IPS-NIHi11 (cell line): ENCODE measurements at places on chromosomes 7 and 10.

DNA sequence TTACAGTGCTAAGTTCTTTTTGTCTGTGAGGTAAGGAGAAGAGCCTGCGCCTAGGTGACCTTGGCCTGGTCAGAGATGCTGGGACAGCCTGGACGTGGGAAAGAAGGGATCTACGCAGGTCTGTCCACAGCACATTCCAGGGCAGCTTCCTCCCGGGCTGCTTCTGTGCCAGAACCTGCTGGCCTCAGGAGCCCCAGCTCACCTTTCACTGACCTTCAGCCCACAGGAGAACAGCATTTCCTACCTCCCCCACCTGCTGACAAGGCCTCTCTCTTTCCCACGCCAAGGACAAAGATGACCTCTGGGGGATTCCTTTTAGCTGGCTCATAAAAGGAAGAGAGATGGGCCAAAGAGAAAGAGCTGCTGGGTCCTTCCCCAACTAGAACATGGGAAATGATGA is 260.6 kb downstream of the KCNMA1 start:
- no peak for DNase-seq

GRCh38 chr10:6128591-6129251 is 39.9 kb downstream of the RBM17 start:
- DNase-seq: no peak

GRCh38 chr7:150755473-150756099 is 18.4 kb downstream of the GIMAP5 start:
- DNase-seq: no peak

DNA sequence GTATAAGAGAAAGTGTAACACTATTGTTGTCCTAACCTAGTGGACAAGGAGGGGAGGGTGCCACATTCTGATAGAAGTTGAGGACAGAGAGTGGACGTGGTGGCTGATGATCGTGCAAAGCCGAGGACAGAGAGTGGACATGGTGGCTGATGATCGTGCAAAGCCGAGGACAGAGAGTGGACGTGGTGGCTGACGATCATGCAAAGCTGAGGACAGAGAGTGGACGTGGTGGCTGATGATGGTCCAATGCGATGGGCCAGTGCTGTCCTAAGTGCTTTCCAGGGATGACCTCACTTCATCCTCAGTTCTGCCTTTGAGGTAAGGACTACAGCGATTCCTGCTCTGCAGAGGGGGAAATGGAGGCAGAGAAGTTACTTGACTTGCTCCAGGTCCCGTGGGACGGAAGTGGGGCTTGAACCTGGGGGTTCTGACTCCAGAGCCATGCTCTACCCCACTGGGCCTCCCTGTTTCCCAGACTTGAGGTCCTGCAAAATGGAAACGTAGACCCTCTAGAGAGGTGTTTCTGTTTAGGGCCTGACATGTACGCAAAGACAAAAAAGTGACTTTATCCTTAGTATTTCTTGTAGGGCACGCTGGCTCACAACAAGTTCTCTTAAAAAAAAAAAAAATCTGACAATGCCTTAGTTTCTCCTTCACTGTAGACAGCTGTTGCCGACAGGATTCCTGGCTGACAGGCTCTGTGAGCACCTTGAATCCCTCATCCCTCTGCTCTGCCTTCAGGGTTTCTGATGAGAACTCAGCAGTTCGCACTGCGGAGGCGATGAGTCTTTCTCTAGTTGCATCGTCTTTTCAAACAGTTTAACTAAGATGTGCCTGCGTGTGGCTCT is 20.3 kb upstream of the NCAPG2 start:
- no peak for DNase-seq

DNA sequence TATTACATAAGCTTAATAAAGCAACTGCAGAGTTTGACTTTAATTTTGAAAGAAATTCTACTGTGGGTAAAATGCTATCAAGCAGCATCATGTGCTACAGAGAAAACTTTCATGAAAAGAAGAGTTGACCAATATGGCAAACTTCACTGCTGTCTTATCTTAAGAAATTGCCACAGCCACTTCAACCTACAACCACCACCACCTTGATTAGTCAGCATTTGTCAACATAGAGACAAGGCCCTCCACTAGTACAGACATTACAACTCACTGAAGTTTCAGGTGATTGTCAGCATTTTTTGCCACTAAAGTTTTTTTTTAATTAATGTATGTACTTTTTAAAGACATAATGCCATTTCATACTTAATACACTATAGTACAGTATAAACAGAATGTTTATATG is 350.3 kb downstream of the HPSE2 start:
- DNase-seq: no peak

GRCh38 chr10:38038107-38038931 is 27.8 kb downstream of the ZNF33A start:
- no peak for DNase-seq

GRCh38 chr7:80960244-80960795 is 41.5 kb upstream of the SEMA3C start:
- no peak for DNase-seq

DNA sequence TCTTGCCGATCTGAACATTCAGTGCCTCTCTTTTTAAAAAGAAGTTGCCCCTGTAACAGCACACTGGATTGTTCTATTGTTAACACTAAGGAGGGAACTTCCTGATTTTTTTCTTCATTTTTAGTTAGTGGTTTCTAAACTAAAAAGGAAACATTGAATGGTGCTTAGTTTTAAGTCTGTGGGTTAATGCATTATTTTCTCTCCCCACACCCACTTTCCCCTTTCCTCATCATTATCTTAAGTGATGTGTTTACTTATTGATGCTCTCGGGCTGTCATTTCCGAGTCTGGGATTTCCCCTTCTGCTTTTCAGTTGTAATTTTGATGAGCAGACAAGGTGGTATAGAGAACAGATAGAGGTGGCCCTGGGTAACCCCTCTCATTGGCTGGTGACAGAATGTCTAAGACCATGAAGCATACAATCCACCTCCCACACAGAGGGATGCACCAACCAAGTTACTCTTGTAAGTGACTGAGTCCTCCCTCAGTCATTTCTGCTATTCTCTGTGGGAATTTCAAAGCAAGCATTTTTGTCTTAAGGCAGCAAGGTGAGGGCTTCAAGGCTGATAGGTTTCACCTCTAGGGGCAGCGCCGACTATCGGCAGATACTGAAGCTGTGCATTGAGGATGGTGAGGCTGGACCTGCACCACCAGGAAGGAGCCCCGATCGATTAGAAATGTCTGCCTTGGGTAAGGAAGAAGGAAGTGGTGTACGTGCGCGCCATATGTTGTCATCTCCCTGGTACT is 49.5 kb downstream of the CHN2 start:
- peak; percentile 35 for DNase-seq

- no peak for DNase-seq
These were observed 137.0 kb downstream of the PTPRN2 start for GRCh38 chr7:158450476-158451124.

- no peak for DNase-seq
These were observed 45.7 kb downstream of the PRPF18 start for GRCh38 chr10:13632440-13632839.

- DNase-seq: peak; percentile 26
These were observed 446.9 kb downstream of the KIF20B start for GRCh38 chr10:90148116-90148855.

- DNase-seq: no peak
These were observed 45.5 kb upstream of the C10orf71 start for GRCh38 chr10:49253340-49253906.

DNA sequence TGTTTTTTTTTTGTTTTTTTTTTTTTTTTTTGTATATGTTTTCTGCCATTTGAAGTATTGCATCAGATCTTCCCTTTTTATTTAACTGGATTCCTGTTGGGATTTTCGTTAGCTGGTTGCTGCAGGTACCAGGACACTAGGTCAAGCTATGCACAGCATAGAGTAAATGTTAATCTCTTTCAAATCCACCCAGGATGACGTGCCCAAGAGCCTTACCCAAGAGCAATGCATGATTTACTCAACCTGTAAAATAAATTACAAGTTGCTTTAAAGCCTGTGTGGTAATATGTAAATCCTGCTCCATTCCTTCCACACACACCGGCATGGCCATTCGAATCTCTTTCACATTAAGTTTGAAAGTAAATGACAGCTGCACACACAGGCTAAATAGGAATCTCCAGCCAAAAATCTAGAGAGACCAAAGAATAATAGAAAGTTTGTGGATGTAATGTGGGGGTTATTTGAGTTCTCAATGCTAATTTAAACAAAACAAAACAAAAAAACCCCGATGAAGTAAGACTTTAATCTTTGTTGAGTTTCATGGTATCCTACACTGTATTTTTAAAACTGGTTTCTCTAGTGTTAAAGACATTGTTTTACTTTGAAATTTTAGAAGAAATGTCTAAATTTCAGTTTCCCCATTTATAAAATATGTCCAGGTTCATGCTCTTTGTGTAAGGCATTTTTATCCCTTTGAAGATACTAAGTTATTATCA is 167.9 kb downstream of the FRMD4A start:
- no peak for DNase-seq

GRCh38 chr10:19572056-19572455 is 244.2 kb upstream of the PLXDC2 start:
- no peak for DNase-seq

DNA sequence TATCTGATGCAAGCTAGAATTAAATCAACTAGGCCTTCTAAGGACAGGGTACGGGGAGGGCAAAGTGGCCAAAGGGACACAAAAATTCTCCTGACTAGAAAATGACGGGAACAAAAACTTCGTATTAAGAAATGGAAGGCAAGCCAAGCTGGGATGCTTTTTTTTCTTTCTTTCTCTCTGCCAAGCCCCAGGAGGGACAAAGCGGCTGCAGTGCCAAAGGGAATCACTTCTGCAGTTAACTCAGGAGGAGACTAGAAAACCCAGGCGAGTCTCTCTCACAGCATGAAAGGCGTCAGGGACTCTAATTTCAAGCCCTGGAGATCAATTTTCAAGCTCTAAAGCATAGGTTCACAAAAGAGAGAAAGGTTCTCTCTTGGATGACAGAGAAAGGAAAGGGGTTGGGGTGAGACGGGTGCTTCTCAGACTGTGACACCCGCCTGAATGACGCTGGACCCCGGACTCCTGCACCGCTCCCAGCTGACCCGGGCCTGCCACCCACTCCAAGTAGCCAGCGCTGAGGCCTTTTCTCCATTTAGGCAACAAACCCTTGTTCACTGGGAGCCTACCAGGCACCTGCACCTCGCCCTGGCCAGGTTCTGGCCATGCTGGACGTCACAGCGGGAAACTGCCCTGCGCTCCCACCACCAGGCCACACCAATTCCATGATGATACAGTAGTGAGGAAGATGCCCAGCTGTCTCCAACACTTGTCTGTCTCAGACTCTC is 56.5 kb downstream of the KIAA1549 start:
- peak; percentile 42 for DNase-seq

DNA sequence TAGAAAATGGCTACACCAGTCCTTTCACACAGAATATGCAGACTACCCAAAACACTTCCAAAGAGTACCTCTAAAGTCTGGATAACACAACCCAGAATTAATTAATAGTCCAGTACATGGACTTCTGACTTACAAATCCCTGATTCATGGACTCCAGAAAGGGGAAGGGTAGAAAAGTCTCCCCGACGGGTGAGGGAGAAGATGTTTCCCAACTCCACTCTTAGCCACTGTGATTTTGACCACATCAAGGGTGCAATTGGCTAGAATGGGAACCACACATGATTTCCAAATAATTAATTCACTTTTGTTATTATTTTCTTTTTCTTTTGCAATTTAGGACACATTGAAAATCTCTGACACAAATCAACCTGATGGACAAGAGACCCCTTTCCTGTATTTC is 1.4 kb downstream of the TMEM130 start:
- no peak for DNase-seq

- DNase-seq: peak; percentile 17
These were observed 89.6 kb downstream of the PPP1R17 start for GRCh38 chr7:31776616-31777015.

DNA sequence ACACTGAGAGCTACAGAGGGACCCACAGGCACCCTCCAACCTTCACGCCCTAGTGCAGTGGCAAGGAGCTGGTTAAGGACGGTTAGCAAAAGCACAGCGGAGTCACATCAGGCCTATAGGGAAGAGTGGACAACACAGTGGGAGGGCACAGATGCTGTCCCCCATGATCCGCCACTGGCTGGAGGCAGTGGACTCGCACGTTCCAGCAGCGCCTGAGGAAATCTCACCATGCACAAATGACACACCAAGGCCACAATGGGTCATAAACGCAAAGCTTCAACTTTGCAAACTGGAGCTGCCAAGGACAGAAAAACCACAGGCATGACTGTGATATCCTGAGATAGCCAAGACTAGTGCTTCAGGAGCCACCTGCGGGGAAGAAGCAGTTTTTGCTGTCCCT is 58.8 kb downstream of the GRB10 start:
- no peak for DNase-seq

DNA sequence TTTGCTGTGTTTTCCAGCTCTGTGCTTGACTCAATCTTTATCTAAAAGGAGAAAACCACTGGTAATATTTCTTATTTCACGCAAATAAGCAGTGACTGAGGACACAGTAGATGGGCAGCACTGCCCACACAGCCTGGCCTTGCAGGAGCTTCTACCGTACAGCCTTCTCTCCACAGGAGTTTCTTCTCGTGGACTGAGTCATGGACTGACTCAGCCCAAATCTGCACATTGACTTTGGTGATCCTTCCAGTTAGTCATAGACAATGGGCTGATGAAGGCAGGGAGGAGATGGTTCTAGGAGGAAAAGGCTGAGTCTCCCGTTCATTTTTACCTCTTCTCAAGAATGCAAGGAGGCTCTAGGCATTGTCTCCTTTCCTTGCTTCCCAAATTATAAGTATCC is 200.7 kb downstream of the RAPGEF5 start:
- DNase-seq: no peak

DNA sequence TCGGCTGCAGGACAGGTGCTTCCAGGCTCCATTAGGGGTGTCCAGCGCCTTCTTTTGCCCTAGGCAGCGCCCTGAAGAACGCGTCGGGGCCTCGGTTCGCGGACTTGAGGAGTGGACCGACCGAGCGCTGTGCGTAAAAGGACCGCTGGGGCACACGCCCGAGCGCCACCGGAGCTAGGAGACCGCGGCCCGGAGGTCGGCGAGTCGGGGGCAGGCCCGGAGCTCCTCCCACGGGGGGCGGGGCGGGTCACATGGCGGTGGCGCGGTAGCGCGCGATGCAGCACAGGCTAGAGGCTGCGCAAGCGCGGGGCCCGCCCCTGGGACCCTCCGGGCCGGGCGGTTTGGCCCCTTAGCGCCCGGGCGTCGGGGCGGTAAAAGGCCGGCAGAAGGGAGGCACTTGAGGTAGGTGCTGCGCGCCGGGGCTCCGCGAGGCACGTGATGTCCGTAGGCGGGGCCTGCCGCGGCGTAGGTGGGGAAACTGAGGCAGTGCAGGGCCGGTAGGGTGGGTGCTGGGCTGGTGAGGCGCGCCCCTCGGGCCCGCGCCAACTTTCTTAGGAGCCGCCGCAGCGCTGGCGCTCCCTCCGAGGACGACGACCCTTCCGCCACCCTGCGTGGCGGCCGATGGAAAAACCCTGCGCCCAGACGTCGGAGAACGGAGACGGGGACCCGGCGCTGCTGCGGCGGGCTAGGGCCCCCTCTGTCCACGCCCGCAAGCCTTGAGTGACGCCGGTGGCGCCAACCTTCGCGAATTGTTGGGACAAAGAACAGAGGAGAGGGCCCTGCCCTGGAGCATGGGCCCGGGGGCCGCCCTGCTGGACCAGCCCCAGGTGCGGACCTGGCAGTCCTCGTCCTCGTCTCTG is at the start of gene PRXL2A:
TSS of gene PRXL2A (plus strand) at position 310 of the 860 bp plus-strand sequence. CDS start 11,917 bp downstream, outside the sequence.
- DNase-seq: peak; percentile 99
